ENCODE measurements at places on chromosomes 3 and 15. TPM values are rescaled to one million over a fixed set of nuclear protein-coding genes. Genes with fewer than 3 reads are reported as not detected.

RTP1 gene
- total RNA-seq, result not detected

KLHL40 gene
- total RNA-seq, result not detected

PPP1R14D gene
- not detected for total RNA-seq

SI gene
- not detected for total RNA-seq

COL6A6 gene
- total RNA-seq, result 0.11 TPM

ARGFX gene
- total RNA-seq, result not detected

- no peak for DNase-seq
Observed at GRCh38 chr15:42193383-42193782, 14.7 kb downstream of the VPS39 start.

- DNase-seq, result no peak
Observed at GRCh38 chr3:89013536-89013935, 93.9 kb upstream of the EPHA3 start.

GRCh38 chr3:74920721-74921350 is 306.4 kb upstream of the CNTN3 start:
- DNase-seq, result no peak

DNA sequence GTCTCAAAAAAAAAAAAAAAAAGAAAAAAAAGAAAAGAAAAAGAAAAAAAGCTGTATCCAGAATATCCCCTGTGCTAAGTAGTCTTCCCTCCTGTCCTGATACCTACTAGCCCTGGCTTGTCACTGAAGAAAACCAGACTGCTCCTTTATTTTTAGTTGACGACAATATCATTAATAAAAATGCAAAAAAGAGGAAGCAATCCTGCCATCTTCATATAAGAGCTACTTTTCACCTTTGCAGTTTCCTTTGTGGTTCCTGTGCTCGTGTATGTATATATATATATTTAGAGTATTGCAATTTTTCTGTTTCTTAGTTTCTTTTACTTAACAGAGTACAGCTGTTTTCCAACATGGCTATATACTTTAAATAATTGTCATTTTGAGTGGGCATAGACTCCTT is 13.6 kb downstream of the C3orf20 start:
- DNase-seq, result no peak

GRCh38 chr15:83869341-83869740 is 215.4 kb downstream of the ADAMTSL3 start:
- DNase-seq, result no peak

DNA sequence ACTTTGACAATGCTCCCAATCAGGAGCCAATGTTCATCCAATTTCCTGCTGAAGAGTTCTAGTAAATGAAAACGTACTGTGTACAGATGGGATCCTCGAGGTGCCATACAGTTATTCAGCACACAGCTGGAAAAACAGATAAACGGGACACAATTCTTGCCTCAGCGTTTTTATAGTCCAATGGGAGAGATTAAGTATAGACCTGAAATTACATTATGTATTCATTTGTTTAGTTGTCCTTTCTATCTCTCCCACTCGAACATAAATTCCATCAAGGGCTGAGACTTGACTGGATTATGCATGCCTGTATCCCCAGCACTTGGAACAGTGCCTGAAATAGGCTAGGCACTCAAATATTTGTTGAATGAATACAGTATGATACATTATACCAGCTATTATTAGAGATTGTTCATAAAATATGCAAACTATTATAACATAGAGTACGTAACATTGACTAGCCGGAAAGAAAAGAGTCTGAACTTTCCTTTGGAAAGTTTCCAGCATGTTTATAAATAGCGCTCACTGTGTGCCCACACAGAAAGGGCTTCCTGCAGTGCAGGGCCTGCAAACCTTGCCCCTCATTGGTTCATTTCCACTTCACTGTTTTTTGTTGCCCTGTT is 27.4 kb upstream of the SNTN start:
- DNase-seq, result peak; percentile 17

DNA sequence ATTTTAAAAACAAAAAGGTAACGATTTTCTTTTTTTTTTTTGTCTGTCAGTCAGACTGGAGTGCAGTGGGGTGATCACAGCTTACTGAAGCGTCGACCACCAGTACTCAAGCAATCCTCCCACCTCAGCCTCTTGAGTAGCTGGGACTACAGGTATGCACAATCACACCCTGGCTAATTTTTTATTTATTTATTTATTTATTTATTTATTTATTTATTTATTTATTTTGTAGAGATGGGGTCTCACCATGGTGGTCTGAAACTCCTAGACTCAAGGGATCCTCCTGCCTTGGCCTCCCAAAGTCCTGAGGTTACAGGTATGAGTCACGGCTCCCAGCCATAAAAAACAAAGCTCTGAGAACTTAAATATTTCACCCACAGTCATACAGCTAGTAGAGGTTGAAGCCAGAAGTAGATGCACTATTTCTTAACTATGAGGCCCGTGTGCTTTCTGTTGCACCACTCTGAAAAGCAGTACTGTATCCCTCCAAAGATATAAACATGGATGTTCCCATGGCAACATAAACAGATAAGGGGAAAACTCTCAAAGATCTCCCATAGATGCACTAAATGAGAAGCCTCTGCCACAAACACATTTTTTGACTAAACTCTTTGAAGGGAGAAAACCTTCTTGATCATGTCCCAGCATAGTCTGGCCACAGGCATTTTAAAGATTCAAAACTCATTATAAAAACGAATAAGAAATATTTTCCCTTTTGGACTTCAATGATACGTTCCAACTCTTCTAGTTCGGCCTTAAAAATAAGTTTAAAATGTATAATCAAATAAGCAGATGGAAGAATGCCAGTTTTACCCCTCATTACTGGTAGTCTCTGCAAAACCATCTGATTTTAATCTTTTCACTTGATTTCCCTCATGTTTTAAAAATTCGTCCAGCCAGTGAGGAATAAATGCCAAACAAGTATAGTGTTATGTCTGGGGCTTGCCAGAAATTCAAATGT is 162.3 kb upstream of the ARHGEF26 start:
- no peak for DNase-seq

DNA sequence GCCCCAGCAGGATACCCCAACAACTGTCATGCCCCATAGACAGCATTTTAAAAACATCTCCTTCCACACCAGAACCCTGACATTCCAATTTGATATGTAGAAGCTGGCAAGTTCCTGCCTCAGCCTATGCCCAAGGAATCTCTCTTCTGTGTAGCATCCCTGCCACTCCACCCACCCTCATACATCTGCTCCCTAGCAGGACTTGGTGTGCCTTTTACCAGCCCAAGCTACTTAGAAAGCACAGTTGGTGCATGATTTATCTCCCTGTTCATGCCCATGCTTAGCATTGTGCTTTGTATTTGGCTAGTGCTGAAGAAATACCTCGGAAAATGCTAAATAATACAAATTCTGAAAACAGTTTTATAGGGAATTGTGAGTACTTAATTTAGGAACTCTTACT is 236.9 kb upstream of the HES1 start:
- DNase-seq, result no peak

GRCh38 chr3:134544316-134544715 is 58.5 kb downstream of the CEP63 start:
- DNase-seq, result no peak
